ENCODE measurements at places on chromosomes 3 and 15.
A peak's percentile ranks its signal among the peaks of the same experiment; 100 is the strongest.

- DNase-seq = no peak
These were observed 443.4 kb upstream of the CDIN1 start for GRCh38 chr15:36136049-36136448.

- DNase-seq = no peak
These were observed 4.1 kb downstream of the DET1 start for GRCh38 chr15:88542342-88542733.

- DNase-seq = no peak
These were observed 60.8 kb downstream of the USP13 start for GRCh38 chr3:179713643-179714090.

DNA sequence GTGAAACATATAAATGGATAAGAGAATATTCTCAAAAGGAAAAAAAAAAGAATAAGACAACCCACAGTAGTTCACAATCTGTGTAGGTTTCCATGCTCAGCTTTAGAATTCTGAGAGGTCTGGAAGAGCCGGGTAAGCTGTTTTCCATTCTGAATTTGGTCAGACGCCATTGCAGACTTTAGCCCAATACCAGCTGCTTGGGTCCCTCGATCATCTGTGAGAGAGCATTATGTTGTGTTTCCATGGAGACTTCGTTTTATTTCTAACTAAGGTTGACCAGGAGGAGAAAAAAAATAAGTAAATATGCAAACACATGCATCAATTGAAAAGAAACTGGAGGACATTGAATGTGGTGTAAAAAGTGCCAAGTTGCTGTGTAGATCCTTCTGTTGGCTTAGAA is 25.5 kb downstream of the KCNAB1 start:
- DNase-seq = no peak

DNA sequence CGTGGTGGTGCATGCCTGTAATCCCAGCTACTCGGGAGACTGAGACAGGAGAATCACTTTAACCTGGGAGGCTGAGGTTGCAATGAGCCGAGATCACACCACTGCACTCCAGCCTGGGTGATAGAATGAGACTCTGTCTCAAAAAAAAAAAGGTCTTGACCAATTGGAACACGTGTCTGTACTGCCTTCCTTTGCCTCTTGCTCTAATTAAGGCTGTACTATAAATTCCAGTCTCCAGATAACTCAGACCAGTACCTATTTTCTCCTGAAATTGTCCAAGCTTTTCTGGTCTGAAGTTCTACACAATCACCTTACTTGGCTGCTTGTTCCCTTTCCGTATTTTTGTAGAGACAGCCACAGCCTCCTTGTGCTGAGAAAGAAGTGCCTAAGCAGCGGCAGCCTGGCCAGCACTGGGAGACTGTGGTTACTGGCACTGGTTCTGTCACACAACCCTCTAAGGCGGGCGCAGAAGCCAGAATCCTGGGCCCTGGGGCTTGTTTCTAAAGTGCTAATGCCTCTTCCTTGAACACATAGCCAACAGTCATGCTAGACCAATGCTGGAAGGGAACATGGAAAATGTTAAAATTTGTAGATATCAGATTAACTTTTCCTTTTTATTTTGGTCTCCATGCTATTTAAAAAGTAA is 6.2 kb upstream of the CEP70 start:
- DNase-seq = no peak

DNA sequence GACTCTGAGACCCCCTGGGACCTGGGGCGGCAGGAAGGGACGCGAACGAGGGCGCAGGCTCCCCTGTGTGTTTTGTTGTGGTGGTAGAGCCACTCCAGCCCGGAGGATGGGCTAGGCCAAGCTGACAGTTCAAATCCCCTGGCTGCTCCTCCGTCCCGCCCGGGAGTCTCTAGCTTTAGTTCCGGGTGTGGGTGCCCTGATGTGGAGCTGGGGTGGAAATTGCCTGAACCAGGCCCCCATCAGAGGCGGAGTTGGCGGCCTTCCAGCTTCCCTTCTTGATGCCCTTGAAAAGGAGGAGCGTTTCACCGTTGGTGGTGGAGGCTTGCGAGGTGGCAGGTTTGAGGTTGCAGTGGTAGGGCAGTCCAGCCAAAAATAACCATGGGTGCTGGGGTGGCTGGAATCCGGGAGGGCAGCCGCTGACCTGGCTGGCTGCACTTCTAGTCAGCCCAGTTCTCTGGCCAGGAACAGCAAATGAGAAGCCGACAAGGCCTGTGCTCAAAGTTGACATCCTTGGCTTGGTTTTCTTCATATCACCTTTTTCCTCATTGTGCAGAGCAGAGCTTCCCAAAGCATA is 817 bp downstream of the CLK3 start:
- peak; percentile 56 for DNase-seq

GRCh38 chr3:80238152-80238551 is 470.4 kb upstream of the ROBO1 start:
- DNase-seq = no peak

DNA sequence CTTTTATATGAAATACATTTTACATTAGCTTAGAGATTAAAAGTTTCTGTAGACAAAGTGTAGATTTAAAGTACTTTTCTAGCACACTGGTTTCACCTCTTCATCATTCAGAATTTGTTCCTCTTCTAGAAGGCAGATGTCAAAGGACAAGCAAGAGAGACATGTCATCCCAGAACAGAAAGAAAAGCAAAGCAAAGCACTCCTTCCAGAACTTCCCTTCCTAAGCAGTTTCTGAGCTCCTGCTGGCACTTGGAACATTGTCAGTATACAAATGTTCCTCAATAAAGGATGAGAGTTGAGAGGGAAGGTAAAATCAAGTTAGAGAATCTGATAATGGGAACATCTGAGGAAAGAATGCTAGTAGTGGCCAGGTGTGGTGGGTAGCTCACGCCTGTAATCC is 26.2 kb downstream of the TMOD3 start:
- DNase-seq = no peak

GRCh38 chr15:39084674-39085530 is 496.0 kb upstream of the THBS1 start:
- DNase-seq = no peak

DNA sequence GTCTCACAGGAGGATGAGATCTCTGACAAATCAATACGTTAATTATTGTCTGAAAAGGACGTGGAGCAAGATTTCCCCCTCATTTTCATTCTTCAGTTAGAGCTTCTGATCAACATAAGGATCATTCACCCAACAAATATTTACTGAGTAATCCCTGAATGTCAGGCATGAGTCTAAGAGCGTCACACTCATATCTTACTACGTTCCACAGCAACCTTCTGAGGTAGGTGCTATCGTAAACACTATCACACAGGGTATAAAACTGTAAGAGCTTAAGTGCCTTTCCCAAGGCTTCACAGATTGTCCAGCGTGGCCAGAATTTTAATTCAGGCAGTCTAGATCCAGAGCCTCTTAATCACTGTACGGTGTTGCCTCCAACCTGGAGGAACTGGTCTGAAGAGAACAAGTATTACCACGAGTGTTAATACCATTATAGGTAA is 10.6 kb upstream of the TM4SF1 start:
- no peak for DNase-seq
